ENCODE measurements at places on chromosomes 1 and 21. TPM values are rescaled to one million over a fixed set of nuclear protein-coding genes. Genes with fewer than 3 reads are reported as not detected.

The FAM72C gene
- total RNA-seq, result 3.6 TPM

The RGSL1 gene
- total RNA-seq, result not detected

The CELF3 gene
- not detected for total RNA-seq

The PLCH2 gene
- 0.40 TPM for total RNA-seq

The RBM15 gene
- total RNA-seq, result 6.4 TPM

The PEAR1 gene
- total RNA-seq, result 7.0 TPM

The DUSP12 gene
- 46.9 TPM for total RNA-seq

The COL6A2 gene
- total RNA-seq, result 17.7 TPM

The TIE1 gene
- not detected for total RNA-seq

The DENND2C gene
- 0.40 TPM for total RNA-seq

The TRPM2 gene
- total RNA-seq, result 8.3 TPM

The EFCAB7 gene
- 2.4 TPM for total RNA-seq

The PLEKHA6 gene
- total RNA-seq, result 35.1 TPM

The EXTL1 gene
- not detected for total RNA-seq

The CLCA1 gene
- total RNA-seq, result not detected

The GPR3 gene
- 1.6 TPM for total RNA-seq

The ATAD3A gene
- total RNA-seq, result 35.9 TPM

The TP53BP2 gene
- 29.4 TPM for total RNA-seq

The ARHGEF16 gene
- total RNA-seq, result 5.2 TPM

The S1PR1 gene
- 0.08 TPM for total RNA-seq

The FGR gene
- total RNA-seq, result not detected

The KRTAP7-1 gene
- not detected for total RNA-seq

The CFAP107 gene
- not detected for total RNA-seq

The STIL gene
- 8.6 TPM for total RNA-seq

The FCGR3B gene
- total RNA-seq, result not detected

The PTPRF gene
- 90.9 TPM for total RNA-seq

The C1QTNF12 gene
- 1.5 TPM for total RNA-seq

The INTS11 gene
- total RNA-seq, result 61.1 TPM

The SPRR5 gene
- not detected for total RNA-seq

The RPE65 gene
- not detected for total RNA-seq
